ENCODE measurements at places on chromosomes 6 and 20.
A peak's percentile ranks its signal among the peaks of the same experiment; 100 is the strongest.

- no peak for DNase-seq
Measured at GRCh38 chr20:45341939-45342854, 6.0 kb downstream of the SDC4 start.

DNA sequence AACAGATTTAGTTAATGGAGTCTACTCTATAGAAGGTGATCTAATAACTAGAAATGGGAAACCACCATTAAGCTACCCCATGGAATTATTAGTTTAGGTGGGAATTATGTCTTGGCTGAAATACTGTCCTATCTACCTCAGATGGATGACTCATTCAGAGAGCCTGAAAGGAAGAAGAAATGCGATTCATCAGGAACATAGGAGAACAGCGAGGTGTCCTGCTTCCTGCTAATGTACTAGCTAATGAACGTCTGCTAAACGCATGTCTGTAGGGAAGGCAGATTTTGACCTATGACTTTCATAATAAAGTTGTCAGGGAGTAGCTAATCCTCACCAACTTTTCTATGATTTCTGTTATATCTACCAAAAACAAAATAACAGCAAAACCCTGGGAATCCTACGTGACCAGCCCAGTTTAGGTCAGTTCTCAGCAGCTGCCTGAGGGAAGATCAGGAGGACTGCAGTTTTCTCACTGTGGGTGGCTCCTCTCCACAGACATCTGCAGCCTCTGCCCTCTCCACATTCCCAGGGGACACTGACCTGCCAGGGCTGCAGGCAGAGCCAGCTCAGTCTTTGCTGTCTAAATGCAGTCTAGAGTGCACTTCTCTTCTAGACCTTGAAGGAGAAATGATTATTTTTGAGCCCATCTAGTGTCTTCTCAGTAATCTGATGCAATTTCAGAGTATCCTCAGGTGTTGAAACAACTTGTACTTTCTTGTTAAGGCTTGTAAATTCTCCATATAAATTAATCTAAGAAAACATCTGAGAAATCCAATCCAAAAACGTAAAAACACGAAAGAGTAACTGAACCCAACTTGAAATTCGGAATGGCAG, 18.1 kb upstream of the SFT2D1 start:
- no peak for DNase-seq

GRCh38 chr6:129849456-129849855, 11.7 kb downstream of the TMEM244 start:
- DNase-seq: no peak

DNA sequence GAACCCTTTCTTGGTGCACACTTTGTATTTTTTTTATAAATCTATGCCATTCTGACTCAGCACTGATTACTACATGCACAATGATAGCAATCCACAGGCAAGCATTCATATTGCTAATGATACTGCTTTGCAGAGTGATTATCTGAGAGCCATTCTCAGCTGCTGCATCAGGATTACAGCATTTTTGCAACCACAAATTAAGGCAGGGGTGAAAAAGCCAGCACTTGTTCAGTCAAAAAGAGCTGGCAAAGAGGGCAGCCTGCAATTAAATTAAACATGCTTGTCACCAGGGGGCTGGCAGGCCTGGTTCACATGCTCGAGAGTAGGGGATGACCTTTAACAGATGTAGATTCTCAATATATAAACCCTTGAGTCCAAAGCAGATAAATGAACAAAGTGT, 40.7 kb upstream of the SLC17A4 start:
- no peak for DNase-seq

- DNase-seq: no peak
Measured at GRCh38 chr6:147879031-147879580, 370.6 kb downstream of the SAMD5 start.

DNA sequence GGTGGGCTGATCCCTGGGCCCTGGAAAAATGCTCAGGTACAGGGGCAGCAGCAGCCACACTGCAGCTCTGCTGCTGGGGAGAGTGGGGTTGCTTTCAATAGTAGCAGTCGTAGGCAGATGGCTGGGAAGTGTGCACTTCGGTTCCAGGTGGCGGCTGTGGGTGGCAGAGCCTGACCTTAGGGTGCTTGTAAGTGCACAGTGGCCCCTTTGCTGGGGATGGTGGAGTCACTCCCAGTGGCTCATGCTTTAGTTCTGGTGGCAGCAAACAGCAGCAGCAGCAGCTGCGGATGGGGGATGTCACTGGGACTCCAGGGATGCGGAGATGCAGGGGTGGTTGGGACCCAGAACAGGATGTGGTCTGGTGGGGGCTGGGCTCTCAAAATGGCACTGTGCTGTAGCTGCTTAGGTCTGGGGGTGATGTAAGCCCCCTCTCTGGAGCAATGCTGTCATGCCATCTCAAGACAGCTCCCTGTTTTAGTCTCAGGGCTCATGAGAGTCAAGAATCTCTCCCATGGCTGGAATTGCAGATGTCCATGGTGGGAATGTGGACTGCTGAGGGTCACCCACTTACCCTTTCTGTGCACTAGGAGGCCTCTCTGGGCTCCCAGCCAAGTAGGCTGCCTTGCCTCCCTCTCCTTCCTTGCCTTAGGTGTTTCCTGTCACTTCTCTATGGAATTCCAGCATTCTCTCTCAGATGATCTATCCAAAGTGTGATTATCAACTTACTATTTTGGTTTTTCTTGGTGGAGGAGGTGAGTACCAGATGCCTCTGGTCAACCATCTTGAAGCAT, 146.7 kb upstream of the SLC22A23 start:
- DNase-seq: no peak

GRCh38 chr20:273884-274283, 16.4 kb downstream of the DEFB132 start:
- DNase-seq: no peak

GRCh38 chr6:47420394-47421371, 56.9 kb upstream of the CD2AP start:
- no peak for DNase-seq

DNA sequence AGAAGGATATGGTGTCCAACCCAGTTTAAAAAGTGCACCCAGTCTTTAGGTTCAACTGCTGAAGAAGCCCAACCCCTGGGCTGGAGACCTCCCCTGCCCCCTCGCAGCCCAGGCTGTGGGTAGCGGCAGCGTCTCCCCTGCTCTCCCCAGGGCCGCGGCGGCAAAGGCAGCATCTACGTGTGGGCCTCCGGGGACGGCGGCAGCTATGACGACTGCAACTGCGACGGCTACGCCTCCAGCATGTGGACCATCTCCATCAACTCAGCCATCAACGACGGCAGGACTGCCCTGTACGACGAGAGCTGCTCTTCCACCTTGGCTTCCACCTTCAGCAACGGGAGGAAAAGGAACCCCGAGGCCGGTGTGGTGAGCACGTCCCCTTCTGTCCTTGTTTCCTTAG, 77.6 kb downstream of the BFSP1 start:
- DNase-seq: no peak

- DNase-seq: no peak
Measured at GRCh38 chr6:2718334-2719092, 32.2 kb downstream of the MYLK4 start.

- no peak for DNase-seq
Measured at GRCh38 chr20:16363506-16364319, 209.5 kb downstream of the KIF16B start.

DNA sequence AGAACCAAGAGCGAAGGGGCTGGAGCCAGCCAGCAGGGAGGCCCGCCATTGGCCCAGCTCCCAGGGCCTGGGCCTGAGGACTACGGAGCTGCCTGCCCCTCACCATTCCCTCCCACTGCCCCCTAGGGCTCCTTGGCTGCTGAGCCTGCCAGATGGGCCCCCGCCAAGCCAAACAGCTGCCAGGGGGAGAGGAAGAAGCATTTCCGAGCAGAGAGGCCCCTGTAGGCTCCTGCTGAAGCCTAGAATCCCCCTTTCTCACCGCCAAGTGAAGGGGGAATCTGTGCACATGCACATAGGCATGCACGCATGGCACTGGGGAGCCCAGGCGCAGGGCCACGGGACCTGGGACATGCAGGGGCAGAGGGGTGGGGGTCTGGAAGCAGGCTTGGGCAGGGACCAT, 28.5 kb upstream of the MRPS18A start:
- no peak for DNase-seq

GRCh38 chr6:130116273-130116672, 97.9 kb downstream of the L3MBTL3 start:
- no peak for DNase-seq

DNA sequence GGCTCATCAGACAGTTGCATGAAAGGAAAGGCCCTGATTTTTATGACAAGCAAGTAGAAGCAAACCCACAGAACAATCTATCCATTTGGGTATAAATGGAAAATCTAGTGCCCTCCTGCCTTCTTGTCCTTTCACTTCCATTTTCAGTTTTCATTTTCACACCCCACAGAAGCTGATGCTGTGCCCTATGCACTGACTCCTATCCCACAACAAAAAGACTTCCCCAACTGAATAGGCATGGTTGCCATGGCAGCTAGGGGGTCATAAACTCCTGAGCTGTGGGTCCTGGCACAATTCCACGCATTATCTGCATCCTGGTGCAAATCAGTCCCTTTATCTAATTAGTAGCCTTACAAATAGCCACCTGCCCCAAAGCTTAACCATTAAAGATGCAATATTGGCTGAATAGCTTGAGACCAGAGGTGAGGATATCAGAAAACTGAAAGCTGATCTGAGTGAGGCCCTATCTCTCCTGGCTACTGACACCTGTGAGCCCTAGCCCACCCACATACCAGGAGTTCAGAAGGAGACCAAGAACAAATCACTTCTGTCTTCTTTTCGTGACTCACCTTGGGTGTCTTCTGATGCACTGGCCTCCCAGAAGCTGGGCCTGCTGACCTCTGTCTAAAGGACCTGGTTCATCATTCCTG, 34.9 kb upstream of the HEY2 start:
- no peak for DNase-seq

GRCh38 chr6:144317736-144318135, 32.6 kb downstream of the UTRN start:
- no peak for DNase-seq

- DNase-seq: no peak
Measured at GRCh38 chr6:2055911-2056310, 189.5 kb downstream of the GMDS start.

GRCh38 chr6:169341706-169342105, 88.1 kb upstream of the THBS2 start:
- no peak for DNase-seq

- DNase-seq: no peak
Measured at GRCh38 chr20:3334156-3334943, 73.1 kb downstream of the DNAAF9 start.

- no peak for DNase-seq
Measured at GRCh38 chr6:157677235-157677634, 145.8 kb upstream of the SNX9 start.

GRCh38 chr20:49037962-49038387, 8.1 kb upstream of the CSE1L start:
- no peak for DNase-seq

- no peak for DNase-seq
Measured at GRCh38 chr6:43695215-43695966, 7.8 kb upstream of the MRPS18A start.

GRCh38 chr6:114068771-114069170, 97.8 kb upstream of the HDAC2 start:
- no peak for DNase-seq

- DNase-seq: no peak
Measured at GRCh38 chr20:63116412-63117106, 99.4 kb downstream of the YTHDF1 start.

DNA sequence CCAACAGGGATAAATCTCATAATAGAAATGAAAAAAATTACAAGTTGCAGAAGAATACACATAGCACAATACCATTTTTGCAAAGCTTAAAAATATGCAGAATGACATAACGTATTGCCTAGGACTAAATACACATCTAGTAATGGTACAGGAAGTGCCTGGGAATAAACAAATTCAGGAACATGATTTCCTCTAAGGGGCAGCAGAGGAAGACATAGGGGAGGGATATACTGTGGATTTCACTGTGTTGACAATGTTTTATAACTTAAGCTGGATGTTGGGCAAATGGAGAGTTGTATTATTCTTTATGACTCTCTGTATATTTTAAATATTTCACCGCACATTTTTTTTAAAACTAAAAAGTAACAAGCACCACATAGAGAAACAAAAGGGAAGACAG, 5.6 kb upstream of the GLO1 start:
- no peak for DNase-seq

- no peak for DNase-seq
Measured at GRCh38 chr20:18589941-18590674, 2.3 kb downstream of the DTD1 start.

DNA sequence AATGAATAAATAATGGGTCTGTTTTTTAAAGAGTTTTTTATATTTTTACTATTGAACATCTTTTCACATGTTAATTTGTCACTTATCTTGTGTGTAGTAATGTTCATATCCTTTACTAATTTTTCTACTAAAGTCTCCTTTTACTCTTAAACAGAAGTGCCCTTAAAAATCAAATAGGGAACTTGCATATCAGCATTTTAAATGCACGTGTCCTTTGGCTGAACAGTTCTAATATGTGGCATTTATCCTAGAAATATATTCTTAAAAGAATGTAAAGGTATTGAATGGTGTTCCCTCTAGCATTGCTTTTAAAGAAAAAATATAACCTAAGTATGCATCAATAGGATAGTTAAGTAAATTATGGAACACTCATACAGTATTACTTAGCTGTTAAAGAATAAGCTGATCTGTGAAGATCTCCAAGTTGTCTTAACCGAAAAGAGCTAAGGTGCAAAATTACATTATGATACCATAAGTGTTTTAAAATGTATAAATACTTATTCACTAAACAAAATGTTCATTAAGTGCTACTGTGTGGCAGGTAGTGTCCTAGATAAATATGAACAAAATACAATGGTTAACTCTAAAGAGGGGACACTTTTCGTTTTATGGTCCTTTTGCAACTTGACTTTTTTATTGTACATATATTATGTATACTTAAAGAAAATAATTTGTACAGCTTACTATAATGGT, 631 bp upstream of the PGBD1 start:
- no peak for DNase-seq

GRCh38 chr20:46022411-46023147, 6.4 kb upstream of the SLC12A5 start:
- peak; percentile 38 for DNase-seq

- no peak for DNase-seq
Measured at GRCh38 chr6:152206072-152206818, 398.8 kb downstream of the ESR1 start.

- DNase-seq: no peak
Measured at GRCh38 chr6:3194535-3195419, 32.7 kb downstream of the TUBB2B start.

Data from stimulated activated CD8-positive, alpha-beta memory T cell treated with anti-CD3 and anti-CD28 coated beads, Interleukin-4, amount 100 ng/mL, for 1 hour (primary cell).